Stimulated activated CD4-positive, alpha-beta T cell treated with anti-CD3 and anti-CD28 coated beads, Interleukin-4, amount 100 ng/mL, for 48 hours (primary cell): ENCODE measurements at places on chromosomes 7 and 10.

- DNase-seq: no peak
Observed at GRCh38 chr10:101723176-101723575, 28.2 kb upstream of the FBXW4 start.

GRCh38 chr10:62769574-62770242 is 34.8 kb upstream of the ADO start:
- no peak for DNase-seq

DNA sequence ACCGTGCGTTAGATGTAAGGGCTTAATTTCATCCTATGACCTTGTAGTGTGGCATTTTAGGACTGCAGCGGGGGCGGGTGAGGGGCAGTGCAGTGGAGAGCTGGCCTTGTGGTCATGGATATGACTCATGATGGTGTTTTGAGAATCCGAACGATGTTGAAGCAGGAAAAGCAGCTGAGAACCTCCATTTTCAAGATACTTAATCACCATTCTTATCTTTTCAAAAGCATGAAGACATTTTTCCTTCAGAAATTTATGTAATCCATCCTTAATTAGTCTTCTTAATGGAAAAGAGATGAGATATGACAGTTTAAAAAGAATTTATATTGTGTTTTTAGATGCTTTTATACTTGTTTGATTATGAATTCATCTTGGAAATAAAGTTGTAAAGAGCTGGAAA is 9.6 kb downstream of the ATP5F1C start:
- no peak for DNase-seq

DNA sequence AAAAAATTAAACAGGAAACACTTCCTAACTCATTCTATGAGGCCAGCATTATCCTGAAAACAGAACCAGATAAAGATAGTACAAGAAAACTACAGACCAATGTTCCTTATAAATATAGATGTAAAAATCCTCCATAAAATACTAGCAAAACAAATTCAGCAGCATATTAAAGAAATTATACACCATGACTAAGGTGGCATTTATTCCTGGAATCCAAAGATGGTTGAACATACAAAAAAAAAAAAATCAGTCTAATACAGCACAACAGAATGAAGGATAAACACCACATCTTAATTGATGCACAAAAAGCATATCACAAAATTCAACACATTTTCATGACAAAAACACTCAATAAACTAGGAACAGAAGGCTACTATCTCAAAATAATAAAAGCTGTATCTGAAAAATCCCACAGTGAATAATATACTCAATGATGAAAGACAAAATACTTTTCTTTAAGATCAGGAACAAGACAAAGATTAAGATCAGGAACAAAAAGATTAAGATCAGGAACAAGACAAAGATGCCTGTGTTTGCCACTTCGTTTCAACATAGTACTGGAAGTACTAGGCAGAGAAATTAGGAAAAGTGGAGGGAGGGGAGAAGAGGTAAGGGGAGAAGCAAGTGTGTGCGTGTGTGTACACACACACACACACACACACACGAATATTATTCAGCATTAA is 95.6 kb downstream of the SNX13 start:
- no peak for DNase-seq

- no peak for DNase-seq
Observed at GRCh38 chr10:46307281-46308112, 20.7 kb downstream of the ANTXRL start.

DNA sequence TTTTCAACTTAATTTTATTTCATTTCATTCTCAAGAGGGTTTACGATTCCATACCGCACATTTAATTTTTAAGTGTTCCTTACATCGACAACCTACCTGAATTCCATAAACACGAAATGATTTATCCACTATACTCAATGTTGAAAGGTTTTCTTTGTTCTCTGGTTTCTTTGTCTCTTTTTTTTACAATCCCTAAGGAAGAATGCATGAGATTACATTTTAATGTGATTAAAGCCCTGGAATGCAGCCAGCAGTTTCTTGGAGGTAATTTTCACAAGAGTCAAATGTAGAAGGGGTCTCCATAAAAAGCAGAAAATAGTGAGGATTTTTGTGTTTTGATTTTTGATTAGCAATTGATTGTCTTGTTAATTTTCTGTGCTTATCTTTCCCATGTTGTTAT is 59.2 kb upstream of the ADCY1 start:
- DNase-seq: no peak

DNA sequence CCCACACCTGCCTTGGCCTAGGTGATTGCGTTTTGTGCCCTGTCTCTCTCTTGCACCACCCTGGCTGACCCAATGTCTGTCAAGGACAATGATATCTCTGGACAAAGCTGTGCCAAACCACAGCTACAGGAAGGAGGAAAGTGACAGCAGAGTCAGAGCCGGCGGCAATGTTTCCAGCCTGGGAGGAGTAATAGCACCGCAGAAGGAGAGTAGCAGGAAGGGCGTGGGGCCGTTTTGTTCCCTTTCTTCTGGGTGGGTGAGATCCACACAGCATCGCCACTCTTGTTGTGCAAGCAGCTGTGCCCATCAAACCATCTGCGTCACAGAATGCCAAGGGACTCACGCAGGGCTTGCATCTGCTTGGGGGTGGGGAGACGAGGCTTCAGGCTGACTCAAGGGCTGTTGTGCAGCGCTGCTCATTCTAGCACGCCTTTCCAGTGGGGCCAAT is 341.6 kb upstream of the AUTS2 start:
- DNase-seq: no peak

GRCh38 chr10:65194126-65194525 is 1672.9 kb downstream of the REEP3 start:
- no peak for DNase-seq

GRCh38 chr7:15920953-15921352 is 234.5 kb upstream of the MEOX2 start:
- DNase-seq: no peak

DNA sequence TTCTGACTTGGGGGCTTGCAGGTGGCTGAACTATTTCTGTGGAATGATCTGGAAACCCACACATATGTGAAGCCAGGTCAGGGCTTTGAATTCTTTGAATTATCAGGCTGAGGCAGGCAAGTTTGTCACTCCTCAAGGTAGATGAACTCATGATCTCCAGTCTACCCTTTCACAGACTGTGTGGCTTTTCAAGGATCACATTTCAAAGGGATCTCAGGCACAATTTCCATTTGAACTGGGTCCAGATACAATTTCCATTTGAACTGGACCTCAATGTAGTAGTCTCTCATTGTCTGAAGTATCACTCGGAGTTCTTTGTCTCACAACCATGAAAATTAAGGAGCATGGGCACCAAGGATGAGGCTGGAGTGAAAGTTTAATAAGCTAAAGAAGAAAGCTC is 25.7 kb upstream of the EIF4H start:
- DNase-seq: no peak

DNA sequence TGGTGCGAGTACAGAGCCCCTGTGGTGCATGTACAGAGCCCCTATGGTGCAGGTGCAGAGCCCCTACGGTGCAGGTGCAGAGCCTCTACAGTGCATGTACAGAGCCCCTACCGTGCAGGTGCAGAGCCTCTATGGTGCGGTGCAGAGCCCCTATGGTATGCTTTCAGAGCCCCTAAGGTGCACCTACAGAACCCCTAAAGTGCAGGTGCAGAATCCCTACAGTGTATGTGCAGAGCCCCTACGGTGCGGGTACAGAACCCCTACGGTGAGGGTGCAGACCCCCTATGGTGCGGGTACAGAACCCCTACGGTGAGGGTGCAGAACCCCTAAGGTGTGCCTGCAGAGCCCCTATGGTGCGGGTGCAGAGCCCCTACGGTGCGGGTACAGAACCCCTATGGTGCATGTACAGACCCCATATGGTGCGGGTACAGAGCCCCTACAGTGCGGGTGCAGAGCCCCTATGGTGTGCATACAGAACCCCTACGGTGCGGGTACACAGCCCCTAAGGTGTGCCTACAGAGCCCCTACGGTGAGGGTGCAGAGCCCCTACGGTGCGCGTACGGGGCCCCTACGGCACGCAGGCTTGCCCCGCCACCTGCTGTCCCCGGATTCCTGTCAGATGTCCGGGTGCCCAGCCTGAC is 53.5 kb downstream of the MGMT start:
- no peak for DNase-seq

DNA sequence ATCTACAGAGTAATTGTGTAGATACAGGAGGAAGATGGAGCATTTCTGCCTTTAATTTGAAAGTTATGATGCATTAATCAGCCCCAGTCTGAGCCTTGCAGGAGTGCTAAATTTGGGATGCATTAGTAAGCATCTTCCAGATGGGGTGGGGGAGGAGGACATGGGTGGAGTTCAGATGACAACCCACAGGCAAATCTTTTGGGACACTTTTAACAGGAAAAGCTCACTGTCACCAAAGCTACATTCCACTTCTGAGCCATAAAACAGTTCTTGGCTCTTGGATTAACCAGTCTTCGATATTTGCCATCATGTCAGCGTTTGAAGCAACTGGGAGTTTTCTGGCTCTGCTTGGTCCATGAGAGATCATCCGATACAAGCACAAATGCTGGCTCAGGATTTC is 121.1 kb downstream of the CXCL12 start:
- DNase-seq: no peak

DNA sequence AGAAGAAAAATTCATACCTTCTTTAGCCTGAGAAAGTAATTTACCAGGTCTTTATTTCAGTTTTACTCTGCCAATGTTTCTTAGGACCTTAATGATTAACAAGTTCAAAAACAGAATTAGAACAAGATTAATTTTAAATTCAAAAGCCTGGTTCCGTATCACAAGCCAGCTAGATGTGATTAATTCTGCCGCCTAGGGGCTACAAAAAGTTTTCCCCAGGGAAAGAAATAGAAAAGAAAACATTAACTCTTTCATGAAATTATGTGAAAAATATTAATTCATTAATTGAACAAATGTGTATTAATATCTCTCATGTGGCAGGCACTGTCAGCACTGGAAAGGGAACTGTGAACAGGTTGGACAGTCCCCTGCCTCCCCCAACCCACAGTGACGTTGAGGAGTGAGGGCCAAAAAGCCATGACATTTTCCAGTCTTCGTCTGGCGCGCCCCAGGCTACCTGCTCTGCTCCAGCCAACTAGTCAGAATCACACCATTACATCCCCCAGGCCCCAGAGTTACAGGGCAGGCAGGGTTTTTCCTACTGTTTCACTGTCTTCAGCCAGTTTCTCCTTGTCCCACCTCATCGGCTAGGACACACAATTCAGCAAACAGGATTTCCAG is 20.1 kb downstream of the TMEM176A start:
- DNase-seq: no peak

- no peak for DNase-seq
Observed at GRCh38 chr10:15715619-15716227, 4.0 kb downstream of the ITGA8 start.

- no peak for DNase-seq
Observed at GRCh38 chr7:128867842-128868623, 5.4 kb downstream of the ATP6V1F start.

GRCh38 chr10:44312401-44312800 is 72.5 kb downstream of the CXCL12 start:
- no peak for DNase-seq

DNA sequence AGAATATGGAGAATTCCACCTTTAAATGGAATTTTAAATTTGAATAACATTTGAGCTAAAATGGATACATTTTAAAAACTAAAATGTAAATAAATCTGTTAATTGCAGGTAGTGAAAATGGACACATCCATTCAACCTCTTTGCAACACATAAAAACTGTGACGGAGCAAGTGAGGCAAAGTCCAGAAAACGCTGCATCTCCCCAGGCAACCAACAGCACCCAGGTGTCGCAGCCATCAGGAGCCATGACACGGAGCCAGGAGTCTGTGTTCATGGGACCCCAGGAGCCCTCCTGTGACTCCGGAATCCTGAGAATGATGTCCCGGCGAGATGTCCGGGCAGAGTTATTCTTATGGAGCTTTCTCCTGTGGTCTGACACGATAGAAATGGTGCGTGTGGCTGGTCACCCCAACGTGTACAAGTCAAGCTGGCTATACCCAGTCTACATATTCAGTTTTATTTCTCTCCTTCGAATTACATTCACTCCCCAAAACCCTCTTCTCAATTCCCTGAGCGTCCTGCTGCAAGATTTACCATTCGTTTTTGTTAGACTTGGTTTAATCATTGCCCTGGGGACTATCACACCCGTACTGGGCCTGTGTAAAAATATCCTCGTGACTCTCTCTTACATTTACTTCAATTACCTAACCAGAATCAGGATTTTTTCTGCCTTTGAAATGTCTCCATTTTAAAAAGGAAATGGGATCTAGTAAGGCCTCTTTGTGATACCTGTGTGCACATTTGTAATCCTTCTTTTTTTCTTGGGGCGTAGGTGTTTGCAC is 13.1 kb upstream of the MRC1 start:
- no peak for DNase-seq

- no peak for DNase-seq
Observed at GRCh38 chr10:110056822-110057221, 49.0 kb downstream of the ADD3 start.
